ENCODE measurements at places on chromosomes 1 and 21. TPM values are rescaled to one million over a fixed set of nuclear protein-coding genes. Genes with fewer than 3 reads are reported as not detected.

The LCE2C gene
- not detected for total RNA-seq

The MARK1 gene
- total RNA-seq, result 6.0 TPM

The SMCP gene
- not detected for total RNA-seq

The S100A8 gene
- total RNA-seq, result 1,254 TPM

The IRF6 gene
- 195 TPM for total RNA-seq

Measured in airway epithelial cell (primary cell).